ENCODE measurements at places on chromosomes 2 and 18. TPM values are rescaled to one million over a fixed set of nuclear protein-coding genes. Genes with fewer than 3 reads are reported as not detected.

Gene HOXD8
- total RNA-seq: 0.06 TPM

Gene CNTNAP5
- not detected for total RNA-seq

Gene GLB1L
- total RNA-seq: 15.3 TPM

Gene ZNF521
- 6.5 TPM for total RNA-seq

Gene PEX13
- 23.8 TPM for total RNA-seq

Gene COLEC12
- 24.0 TPM for total RNA-seq

Gene RPRM
- not detected for total RNA-seq

Gene NR4A2
- total RNA-seq: 9.4 TPM

Gene STARD7
- 138 TPM for total RNA-seq

Gene SERPINB11
- total RNA-seq: not detected

Gene RAB27B
- 5.0 TPM for total RNA-seq

Gene MSTN
- under 0.01 TPM for total RNA-seq

Gene PKDCC
- total RNA-seq: 35.9 TPM

Gene C2orf78
- total RNA-seq: not detected

Gene DUSP19
- total RNA-seq: 4.6 TPM

Gene CYP27A1
- total RNA-seq: 18.1 TPM

Gene EPHA4
- 4.8 TPM for total RNA-seq

Gene TCF7L1
- 2.0 TPM for total RNA-seq

Gene GREB1L
- total RNA-seq: 1.2 TPM

Gene ATP6V1C2
- total RNA-seq: not detected

Gene PID1
- total RNA-seq: 40.8 TPM

Gene KRTCAP3
- total RNA-seq: 0.13 TPM

Gene LRRTM4
- not detected for total RNA-seq

Gene DCDC2C
- not detected for total RNA-seq

Measured in aortic smooth muscle cell (primary cell).